Left ventricle myocardium superior (tissue), 1 donor: ENCODE measurements at places on chromosomes 5 and 9.

DNA sequence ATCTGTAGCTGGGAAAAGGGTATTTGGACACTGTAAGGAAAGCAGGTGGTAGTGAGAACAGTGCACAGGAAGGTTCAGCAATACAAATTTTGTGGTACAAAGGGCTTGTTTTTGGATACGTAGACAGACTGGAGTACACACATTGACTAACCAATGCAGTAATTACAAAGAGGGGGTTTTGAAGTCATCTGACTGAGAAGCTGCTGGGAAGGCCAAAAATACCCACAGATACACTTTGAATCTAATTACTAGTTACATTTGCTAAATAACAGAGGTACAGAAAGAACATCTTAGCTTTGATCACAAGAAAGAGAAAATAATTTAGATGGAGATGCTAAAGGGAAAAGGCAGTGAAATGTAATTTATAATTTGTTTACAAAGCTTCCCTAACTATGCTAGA is 45.9 kb downstream of the PKD2L2 start:
- DNase-seq: no peak

GRCh38 chr5:57538341-57538955 is 55.8 kb upstream of the ACTBL2 start:
- DNase-seq: no peak

GRCh38 chr9:3768712-3769457 is 243.1 kb upstream of the RFX3 start:
- no peak for DNase-seq

DNA sequence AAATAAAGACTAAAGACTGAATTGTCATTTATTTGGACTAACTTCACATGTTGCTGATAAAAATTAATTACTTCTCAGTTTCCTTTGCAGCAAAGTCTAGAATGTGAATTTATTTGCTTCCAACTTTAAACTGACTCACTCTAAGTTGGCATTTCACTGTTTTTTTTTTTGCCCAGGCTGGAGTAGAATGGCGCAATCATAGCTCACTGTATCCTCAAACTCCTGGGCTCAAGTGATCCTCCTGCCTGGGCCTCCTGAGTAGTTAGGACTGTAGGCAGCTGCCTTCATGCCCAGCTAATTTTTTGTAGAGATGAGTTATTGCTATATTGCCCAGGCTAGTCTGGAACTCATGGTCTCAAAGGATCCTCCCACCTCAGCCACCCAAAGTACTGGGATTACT is 3.5 kb downstream of the CCNB1 start:
- DNase-seq: no peak

- DNase-seq: no peak
These were observed 97.8 kb upstream of the CPLX2 start for GRCh38 chr5:175773534-175774070.

GRCh38 chr5:60410427-60410826 is 289.5 kb downstream of the DEPDC1B start:
- DNase-seq: no peak

DNA sequence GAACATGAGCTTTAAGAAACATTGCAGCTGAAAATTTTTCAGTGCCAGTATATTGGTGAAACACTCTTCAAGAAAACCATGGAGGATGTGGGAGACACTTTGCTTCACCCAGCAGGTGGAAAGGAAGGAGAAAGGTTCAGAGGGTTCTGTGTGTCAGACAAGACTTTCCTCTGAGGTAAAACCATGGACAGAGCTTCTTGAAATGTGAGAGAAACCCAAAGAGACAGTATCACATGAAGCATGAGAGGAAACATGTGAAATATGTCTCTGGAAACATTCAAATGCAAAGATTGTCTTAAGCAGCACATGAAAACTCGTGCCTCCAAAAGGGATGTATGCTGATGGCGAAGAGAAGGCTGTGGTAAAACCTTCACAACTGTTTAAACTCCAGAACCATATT is 368.9 kb upstream of the ST8SIA4 start:
- DNase-seq: no peak

GRCh38 chr9:33318225-33318624 is 27.9 kb downstream of the NFX1 start:
- no peak for DNase-seq

DNA sequence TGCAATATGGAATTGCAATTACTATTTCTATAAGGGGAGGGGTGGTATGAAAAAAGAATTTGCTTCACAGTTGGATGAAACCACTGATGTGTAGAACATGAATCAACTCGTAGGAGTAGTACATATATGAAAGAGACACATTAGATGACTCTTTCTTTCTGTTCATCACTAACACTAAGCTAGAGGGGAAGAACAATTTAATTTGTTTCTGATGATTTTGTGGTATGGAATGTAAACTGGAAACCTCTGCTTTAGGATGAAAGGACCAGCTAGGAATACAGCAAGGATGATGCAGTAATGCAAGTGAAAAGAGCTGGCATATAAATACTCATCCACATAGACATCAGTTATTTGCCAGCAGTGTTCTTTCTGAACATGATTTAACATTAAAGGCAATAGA is 113.4 kb downstream of the PAPPA start:
- DNase-seq: no peak

DNA sequence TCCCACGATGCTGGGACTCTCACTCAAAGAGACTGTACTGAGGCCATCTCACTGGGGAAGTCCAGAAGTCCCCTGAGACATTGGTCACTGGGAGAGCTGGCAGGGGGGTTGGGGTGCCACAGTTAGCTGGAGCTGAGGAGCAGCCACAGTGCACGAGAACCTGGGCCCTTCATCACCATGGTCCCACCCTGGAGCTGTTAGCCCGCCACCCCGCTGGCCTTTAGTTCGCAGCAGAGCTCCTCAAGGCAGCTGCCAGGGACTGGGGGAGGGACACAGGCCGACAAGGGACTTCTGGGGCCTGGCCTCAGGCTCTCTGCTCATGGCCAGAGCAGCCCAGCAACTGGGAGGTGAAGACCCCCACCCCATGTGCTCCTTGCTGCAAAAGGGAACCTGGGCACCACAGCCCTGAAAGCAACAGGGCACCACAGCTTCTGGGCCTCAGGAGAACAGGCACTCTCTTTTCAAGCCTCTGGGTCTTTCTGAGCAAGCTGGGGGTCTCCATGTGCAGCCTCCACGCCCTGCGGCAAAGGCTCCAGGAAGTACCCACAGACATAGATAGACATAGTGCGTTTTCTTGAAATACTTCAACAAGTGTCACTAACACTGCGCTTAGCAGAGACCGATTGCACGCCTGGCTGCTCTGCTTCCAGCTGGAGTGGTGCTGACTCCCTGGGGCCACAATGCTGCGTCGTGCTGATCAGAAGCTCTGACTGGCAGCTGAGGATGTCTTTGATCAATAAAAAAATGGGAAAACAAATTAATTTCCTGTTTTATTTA is 46.0 kb downstream of the VAV2 start:
- peak; percentile 14 for DNase-seq

- DNase-seq: no peak
These were observed 196.3 kb downstream of the CSNK1G3 start for GRCh38 chr5:123708074-123708806.

DNA sequence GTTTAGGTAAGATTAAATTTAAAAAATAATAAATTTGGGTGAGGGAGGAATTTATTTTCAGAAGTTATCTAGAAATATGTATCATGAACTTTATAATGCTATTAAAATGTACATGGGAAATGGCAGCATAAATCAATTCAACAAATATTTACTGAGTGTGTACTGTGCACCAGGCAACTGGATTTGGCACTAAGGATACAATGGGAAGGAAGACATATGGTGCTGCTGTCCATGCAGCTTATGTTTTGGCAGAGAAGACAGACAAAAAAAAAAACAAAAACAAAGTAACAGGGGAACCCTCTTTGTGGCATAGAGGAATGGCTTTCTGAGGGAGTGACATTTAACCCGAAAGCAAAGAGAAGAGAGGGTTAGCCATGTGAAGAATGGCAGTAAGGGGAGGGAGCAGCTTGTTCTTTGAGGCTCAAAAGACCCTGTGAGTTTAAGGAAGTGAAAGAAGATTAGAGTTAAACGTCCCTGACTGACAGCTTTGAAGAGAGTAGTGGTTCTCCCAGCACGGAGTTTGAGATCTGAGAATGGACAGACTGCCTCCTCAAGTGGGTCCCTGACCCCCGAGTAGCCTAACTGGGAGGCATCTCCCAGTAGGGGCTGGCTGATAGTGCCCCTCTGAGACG is 23.9 kb downstream of the CNTRL start:
- no peak for DNase-seq

GRCh38 chr9:136542241-136543040 is 3.4 kb downstream of the NOTCH1 start:
- DNase-seq: no peak

DNA sequence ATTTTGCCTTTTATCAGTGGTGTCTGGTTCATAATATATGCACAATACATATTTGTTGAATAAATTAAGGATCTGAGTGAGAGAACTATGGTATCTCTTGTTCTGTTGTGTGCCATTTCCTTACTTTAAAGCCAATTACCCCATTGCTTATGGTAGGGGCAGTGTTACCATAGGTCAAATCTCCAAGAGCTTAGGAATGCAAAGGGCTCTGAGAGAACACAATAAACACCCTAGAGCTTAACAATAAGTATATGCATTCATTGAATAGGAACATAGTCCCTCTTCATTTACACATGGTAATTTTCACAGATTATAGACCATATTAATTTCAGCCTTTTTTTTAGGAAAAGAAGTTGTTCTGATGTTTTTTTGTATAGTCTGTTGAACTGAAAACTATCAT is 112.2 kb downstream of the MCTP1 start:
- no peak for DNase-seq

GRCh38 chr9:13705373-13705772 is 425.9 kb upstream of the MPDZ start:
- no peak for DNase-seq

GRCh38 chr9:133772581-133772980 is 34.4 kb upstream of the SARDH start:
- no peak for DNase-seq

DNA sequence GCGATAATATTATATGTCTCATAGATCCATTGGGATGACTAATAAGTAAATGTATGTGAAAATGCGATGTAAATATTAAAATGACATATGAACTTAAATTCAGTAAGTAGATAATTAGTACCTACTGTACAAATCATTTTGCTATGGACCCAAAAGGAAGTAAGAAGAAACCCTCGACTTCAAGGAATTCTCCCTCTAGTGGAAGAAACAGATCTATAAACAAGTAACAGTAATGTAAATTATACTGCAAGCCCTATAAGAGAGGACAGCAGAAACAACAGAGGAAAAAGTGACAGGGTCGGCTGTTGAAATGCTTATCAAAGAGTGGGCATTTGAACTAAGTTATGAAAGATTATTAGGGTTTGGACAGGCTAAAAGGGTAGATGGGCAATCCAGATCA is 320.3 kb downstream of the DMAC1 start:
- no peak for DNase-seq

- DNase-seq: no peak
These were observed 184.0 kb downstream of the ACTL7B start for GRCh38 chr9:108671794-108672193.

DNA sequence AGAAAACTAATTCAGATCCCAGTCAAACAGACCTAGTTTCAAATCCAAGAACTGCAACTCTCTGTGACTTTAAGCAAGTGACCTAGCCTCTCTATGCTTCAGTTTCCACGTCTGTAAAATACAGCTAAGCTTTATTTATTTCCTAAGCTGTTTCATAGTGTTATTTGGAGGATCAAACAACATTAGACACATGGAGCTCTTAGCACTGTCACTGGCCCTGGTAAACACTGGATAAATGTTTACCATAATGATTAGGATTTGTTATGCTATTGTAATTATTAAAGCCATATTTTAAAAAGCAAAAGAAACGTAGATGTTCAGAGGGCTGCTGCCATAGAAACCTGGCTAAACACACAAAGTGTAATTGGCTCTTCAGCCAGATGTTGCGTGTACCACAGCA is 26.6 kb upstream of the C5orf58 start:
- no peak for DNase-seq

DNA sequence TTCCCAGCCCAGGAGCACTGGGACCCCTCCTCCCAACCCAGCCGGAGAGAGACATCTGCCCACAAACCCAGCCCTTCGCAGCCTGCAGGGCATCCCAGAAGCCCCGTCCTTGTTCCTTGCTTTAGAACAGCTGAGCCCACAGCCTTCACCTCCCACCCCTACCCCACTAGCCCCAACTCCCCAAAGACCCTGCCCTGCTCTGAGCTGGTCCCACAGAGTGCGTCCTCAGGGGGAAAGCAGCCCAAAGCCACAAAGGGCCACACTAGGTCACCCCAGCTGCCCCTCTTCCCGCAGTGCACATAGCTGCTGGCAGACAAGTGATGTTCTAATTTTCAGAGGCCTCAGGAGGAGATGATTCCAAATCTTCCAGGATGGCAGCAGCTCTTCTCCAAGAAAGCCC is 8.8 kb downstream of the PLPP7 start:
- no peak for DNase-seq

DNA sequence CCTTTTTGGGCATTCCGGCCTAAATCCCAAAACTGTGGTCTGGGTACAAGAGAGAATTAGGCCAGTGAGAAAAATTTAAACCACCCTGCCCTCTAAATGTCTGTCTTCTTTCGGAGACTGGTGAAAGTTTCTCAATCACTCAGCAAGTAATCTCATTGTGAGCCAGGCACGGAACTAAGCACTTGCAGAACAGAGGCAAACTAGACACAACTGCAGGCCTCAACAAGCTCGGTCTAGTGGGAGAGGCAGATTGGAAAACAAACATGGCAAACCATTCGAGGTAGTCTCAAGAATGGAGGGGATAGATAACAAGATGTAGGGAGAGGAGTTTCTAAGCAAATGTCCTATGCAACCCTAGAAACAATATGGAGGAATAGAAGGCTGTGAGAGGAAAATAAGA is 8.9 kb upstream of the C5orf58 start:
- DNase-seq: no peak

GRCh38 chr9:134062461-134063087 is 5.3 kb downstream of the BRD3 start:
- DNase-seq: no peak

- no peak for DNase-seq
These were observed 15.6 kb downstream of the PITX1 start for GRCh38 chr5:135018457-135018856.

DNA sequence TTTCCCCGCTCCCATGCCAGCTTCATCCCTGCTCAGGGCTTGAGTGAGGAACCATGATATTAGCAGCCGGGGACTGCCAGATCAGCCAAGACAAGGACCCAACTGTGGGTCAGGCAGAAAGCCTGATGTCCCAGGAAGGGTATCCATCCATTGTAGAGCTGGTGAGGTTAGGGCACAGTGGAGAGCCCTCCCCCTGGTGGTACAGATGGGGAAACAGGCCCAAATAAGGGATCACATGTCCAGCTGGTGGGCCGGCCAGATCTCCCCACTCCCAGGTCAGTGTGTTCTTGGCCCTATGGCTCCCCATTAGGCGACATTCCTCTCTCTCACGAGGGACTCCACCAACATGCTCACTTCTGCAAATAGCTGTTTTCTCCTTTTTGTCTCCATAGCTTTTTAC is 9.0 kb downstream of the CDX1 start:
- DNase-seq: no peak

- DNase-seq: no peak
These were observed 191.0 kb downstream of the TARS1 start for GRCh38 chr5:33631786-33632185.

DNA sequence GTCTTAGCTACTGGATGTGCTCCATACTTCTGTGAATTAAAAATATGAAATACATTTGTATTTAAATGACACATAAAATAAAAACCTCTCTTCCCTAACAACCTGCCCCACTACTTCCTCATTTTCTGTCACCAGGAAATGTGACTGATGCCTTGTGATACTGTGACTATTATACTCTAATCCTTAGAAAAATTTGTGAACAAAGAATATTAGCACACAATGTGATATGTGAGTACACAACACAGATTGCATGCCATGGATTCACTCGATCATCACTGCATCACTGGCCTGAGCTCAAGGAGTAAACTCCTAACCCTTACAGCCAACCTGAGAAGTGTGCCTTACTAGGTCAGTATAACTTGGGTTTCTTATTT is 281.0 kb downstream of the EFNA5 start:
- DNase-seq: no peak
